SK-N-DZ (cell line): ENCODE measurements at places on chromosomes 12 and 14.

- no peak for DNase-seq
These were observed 82.0 kb downstream of the BTG1 start for GRCh38 chr12:92063641-92064040.

DNA sequence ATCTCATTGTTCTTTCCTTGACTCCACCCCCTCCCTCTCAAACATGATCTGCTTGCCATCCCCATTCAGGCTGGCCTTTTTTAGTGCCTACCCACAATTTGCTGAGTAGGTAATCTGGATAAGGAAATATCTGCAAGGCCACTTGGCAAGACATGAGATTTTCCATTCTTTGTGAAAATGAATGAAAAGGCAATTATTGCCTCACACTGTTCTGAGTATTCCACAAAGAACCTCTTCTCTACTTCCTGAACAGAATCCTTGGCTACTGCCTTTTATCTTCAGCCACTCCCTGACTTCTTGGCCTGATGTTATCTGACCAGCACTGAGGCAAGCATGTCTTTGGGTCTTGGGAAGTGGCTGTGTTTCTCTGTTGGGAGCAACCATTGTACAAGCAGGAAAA lies 263.2 kb upstream of the ATP2B1 start:
- DNase-seq, result peak; percentile 15

DNA sequence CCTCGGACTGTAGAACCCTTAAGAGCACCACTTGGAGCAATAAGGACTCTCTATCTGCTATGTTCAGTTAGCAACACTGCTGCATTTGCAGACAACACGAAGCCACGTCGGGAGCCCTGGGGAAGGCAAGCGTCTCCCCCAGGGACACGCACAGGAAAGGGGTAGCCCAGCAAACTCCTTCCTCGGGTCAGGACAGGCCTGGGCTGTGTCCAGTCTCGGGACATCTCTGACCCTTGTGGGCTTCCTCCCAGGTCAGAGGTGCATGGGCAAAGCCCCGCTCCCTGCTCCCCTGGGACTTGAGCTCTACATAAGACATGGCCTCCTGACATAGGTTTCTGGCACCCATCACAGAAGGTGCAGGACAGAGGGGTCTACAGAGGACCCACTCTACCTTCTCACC lies 119.5 kb downstream of the PIWIL1 start:
- DNase-seq, result no peak

DNA sequence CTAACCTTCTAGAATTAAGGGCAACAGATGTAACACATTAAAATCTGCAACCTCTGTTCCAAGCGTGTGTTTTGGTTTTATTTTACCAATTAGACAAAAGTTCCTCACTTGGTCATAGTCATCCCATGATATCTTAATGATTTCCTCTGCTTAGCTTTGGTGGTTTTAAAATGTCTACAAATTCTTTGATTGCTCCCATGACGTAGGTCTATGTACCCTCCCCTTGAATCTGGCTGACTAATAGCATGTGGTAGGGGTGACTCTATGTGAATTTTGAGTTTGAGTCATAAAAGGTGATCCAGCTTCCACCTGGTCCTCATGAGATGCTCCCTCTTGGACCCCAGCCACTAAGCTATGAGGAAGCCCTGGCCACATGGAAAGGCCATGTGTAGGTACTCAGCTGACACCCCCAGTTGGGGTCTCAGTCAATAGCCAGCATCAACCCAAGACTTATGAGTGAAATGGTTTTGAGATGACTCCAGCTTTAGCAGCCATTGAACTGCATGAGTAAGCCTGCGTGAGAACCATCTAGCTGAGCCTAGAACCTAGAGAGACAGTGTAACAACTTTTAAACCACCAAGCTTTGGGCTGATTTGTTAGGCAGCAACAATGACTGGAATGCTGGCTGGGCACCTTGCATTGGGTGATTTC lies 247.1 kb downstream of the MSRB3 start:
- DNase-seq, result no peak

DNA sequence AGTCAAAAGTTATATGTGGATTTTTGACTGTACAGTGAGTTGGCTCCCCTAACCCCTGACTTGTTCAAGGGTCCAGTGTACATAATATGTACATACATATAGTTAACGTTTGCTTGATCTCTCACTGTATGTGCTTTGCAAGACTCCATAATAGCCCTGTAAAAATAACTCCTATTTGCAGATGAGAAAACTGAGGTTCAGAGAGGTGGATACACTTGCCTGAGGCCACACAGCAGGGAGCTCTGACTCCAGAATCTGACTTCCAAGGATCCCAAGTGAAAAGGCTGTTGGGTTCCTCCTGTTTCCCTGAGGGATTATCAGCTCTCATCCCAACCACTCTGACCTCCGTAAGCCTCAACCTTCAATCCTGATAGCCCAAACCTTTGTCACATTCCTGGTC lies 41.7 kb downstream of the CMKLR1 start:
- DNase-seq, result no peak

- DNase-seq, result no peak
These were observed 99.2 kb downstream of the SNAPC1 start for GRCh38 chr14:61861320-61861865.

- peak; percentile 21 for DNase-seq
These were observed 640 bp downstream of the ARMH4 start for GRCh38 chr14:58151133-58152013.

- no peak for DNase-seq
These were observed 1.2 kb upstream of the TRHDE start for GRCh38 chr12:72270961-72271360.

DNA sequence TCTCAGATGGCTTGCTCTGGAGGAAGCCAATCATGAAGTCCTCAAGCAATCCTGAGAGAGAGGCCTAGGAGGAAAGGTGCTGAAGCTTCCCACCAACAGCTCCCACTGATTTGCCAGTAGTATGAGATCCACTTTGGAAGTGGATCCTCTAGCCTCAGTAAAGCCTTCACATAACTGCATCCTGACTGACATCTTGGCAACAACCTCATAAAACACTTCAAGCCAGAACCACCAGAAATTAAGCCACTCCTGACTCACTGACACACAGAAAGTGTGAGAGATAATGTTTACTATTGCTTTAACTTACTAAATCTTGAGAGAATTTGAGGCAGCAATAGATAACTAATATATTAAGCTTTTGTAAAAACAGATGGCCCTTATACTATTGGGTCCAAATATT lies 11.7 kb upstream of the TMX1 start:
- no peak for DNase-seq

- no peak for DNase-seq
These were observed 410.0 kb downstream of the SYT1 start for GRCh38 chr12:79274501-79275064.

DNA sequence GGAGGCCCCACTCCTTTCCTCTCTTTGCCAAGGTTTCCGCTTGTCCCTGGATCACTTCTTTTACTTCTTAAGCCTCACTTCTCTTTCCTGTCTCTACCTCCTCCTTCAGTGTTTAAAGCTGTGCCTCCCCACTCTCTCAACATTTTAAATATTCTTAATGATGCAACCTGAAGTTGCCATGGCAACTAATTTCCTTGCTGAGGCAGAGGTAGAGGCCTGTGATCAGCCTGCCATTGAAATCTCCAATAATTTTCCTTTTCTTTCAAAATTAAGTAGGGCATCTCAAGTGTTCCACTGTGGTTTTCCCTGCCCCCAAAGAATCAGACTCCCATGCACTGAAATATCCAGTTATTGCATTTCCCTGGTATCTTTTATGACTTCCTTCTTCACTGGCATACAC lies 108.6 kb upstream of the VRK1 start:
- DNase-seq, result no peak

- DNase-seq, result no peak
These were observed 62.9 kb downstream of the EPS8 start for GRCh38 chr12:15726027-15726877.

DNA sequence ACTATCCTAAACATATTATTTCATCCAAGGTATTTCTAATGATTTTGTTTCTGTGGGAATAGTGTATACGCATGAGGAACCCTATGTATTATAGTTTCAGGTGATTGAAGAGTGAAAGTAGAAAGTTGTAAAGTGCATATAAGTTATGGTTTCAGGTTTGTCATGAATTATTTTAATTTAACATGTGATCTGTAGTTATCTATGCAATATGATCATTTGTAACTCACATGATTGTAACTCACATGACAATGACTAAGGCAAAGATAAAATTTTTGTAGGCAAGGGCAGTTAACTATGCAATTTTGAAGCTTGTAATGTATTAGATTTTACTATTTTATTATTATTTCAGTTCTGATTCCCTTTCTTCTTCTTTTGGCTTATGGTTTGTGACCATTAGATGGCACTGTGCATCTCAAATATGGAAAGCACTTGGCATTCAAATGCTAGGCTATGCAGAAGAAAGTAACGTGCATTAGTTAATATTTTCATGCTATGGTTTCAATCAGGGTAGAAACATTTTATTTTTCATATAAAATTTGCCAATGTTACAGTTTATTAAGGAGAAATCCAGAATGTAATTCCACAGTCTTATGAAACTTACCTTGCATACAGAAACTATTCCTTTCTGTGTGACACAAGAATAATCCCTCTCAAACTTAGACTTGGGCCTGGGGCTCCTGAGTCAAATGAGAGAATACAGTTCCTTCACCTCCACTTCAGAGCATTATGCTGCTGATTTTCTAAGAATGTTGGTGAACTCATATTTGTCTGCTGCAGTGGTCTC lies 15.8 kb upstream of the TMEM30B start:
- DNase-seq, result no peak

GRCh38 chr12:6435961-6436715 lies 8.6 kb upstream of the CD27 start:
- DNase-seq, result no peak

DNA sequence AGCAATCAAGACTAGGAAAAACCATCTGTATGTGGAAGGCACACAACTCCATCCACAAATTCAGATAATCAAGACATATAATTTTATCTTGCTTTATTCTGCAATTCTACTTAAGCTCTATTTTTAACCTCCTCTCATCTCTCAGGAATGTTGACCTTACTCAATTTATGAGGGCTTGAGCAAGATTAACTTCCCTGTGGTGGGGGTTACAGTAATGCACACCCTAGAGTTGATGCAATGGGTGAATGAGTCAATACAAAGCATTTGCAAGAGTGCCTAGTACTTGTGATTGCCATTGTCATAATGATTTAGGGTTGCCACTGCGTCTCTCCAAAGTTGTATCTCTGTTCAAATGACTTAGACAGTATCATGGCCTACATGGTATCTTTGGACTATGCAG lies 1598.4 kb upstream of the TMEM132C start:
- DNase-seq, result no peak
